ENCODE measurements at places on chromosomes 11 and 22.

- no peak for DNase-seq
Observed at GRCh38 chr11:93054881-93055280, 85.4 kb downstream of the MTNR1B start.

GRCh38 chr11:34263441-34264091, 94.2 kb downstream of the ABTB2 start:
- no peak for DNase-seq

DNA sequence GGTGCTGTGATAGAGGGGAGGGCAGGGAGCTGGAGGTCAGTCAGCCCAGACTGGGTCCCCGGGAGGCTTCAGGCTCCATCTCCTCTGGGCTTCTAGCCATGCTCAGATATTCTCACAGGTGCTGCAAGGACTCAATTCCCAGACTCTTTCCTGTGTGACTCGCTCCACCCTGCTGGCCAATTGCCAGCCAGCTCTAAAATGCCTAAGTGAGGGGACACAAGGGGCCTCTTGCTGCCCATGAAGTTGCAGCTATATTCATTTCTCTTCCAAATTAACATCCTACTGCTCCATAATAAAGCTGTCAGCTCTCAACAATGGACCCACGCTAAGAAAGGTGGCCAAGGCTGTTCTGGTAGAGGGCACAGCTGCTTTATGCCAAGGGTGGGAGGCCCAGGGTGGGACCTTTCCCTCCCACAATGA, 101.5 kb downstream of the PLEKHA7 start:
- no peak for DNase-seq

DNA sequence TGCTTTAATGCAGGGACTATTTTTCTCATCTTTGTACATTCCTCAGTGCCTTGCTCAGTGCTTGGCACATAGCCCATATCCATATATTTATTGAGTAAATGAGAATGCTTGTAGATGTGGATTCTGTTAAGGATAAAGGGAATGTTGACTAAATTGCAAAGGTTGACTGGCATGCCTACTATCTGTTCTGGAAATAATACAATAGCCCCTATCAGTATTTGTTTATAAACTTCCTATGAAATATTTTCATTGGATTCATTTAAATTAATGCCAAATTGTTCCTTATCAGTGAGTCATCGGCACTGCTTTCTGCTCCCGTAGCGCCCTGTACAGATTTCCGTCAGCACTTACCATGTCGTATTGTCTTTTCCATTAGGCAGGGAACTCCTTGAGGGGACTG, 8.0 kb downstream of the RNF121 start:
- no peak for DNase-seq

DNA sequence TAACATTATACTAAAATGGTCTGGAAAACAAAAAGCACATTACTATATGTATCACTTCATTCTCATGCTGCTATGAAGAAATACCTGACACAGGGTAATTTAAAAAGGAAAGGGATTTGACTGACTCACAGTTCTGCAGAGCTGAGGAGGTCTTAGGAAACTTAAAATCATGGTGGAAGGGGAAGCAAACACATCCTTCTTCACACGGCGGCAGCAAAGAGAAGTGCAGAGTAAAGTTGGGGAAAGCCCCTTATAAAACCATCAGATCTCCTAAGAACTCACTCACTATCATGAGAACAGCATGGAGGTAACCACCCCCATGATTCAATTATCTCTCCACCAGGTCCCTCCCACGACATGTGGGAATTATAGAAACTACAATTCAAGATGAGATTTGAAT, 60.0 kb downstream of the FAM181B start:
- no peak for DNase-seq

DNA sequence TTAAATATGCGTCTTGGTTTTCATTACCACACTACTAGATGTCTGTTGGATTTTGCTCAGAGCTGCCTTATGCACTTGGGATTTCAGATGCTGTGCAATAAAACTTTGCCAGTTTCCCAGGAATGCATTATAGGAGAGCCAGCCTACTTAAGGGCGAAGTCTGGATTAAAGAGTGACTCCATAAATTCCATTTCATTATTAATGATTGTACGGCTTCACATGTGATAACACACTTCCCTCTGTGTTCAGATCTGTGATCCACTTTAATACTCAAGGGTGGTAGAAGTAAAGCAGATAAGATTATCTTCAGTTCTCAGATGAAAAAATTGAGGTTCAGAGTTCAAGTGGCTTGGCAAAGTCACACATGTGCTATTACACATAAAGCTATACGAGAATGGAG, 110.2 kb downstream of the C11orf91 start:
- no peak for DNase-seq

- no peak for DNase-seq
Observed at GRCh38 chr11:134032501-134033091, 36.3 kb upstream of the JAM3 start.

GRCh38 chr22:22687638-22688500, 43.5 kb downstream of the GGTLC2 start:
- no peak for DNase-seq

- DNase-seq = no peak
Observed at GRCh38 chr11:33134276-33134675, 27.0 kb downstream of the CSTF3 start.

GRCh38 chr11:2512431-2513407, 67.9 kb downstream of the KCNQ1 start:
- DNase-seq = no peak

GRCh38 chr11:67054346-67054835, 2.3 kb upstream of the RHOD start:
- DNase-seq = no peak

DNA sequence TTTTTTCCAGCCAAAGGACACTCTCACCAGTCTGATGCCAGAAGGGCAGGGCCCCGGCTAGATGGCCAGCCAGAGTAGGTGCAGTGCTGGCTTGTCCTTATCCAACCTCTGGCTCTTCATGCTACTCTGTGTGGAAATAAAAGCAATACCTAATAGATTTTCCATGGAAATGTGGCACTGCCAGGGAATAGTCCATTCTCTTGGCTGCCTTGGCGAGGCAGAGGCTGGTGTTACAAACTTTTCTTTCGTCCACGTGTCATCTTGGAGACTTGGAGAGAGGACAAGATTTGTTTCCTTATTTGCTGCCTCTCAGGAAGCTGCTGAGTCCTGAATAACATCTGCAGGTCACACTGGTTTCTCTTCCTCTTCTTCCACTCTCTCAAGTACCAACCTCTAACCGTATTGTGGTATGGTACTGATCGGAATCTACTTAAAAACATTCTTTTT, 17.2 kb upstream of the C1QTNF4 start:
- DNase-seq = no peak

DNA sequence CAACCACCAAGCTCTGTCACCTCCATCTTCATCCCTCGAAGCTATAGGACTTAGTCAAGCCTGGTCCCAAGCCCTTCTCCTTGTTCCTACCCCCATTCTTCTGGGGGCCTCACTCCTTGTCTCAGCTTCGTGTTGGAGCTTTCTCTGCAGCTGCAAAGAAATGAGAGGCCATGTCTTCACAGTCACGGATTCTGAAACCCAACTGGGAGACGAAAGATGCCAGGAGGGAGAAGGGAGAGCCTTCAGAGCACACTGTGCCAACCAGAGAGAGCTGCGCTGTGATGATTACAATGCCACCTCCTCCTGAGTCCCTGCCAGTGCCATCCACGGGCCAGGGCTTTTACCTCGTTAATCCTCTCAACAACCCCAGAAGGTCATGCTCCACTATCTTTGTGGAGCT, 469.3 kb downstream of the TBC1D22A start:
- no peak for DNase-seq

GRCh38 chr11:83193315-83194280, at the start of gene ANKRD42:
Gene ANKRD42, plus strand, starts transcription at chr11:83193712. Its CDS starts 959 bp downstream, at chr11:83194671.
- peak; percentile 73 for DNase-seq

- DNase-seq = no peak
Observed at GRCh38 chr11:96620464-96621044, 230.7 kb downstream of the JRKL start.

DNA sequence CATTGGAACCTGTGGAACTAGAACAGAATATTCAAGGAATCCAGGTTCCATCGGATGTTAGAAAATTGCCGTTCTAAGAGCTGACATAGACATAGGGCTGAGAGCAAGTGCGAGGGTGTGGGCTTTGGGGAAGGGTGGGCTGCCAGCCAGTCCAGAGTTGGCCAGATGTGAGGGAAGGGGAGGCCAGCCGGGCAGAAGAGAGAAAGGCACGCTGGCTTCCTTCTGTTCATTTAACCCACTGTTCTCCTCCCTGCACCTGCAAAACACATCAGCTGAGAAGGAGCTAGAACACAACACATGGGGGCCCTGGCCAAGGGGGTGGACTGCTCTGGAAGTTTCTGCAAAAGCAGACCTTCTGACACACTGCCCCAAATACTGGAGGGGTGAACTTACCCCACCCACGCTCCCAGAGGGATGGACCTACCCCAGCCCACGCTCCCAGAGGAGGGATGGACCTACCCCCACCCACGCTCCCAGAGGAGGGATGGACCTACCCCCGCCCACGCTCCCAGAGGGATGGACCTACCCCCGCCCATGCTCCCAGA, 98.0 kb downstream of the SHANK2 start:
- no peak for DNase-seq

- DNase-seq = no peak
Observed at GRCh38 chr22:27915986-27916385, 3.1 kb downstream of the PITPNB start.

DNA sequence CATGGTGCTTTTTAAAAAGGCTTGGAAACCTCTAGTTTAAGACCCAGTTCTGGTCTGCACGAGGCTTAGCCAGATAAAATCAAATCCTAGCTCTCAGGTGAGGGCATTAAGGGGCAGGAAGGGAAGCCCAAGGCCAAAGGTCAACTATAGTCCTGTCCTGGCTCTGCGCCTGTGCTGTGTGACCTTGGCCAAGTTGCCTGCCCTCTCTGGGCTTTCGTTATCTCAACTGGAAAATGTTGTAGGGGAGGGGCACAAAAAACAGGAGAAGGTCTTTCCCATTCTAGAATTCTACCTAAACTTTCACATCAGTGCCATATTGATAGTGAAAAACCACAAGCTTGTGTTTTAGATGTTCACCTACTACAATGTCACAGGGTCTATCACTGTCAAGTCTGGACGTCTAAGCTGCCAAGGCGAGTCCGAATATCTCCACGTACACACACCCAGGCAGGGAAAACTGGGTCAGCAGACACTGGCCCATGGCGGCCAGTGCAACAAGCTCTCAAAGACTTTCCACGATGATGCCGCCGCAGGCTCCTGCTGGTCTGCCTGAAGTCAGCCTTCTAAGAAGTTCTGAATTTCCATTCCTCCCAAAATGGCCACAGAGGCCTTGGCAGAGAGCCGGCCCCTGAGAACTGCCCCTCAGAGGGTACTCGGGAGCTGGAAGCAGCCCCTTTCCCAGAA, 18.0 kb downstream of the MN1 start:
- DNase-seq = no peak

Measured in stimulated activated CD4-positive, alpha-beta T cell treated with anti-CD3 and anti-CD28 coated beads, Interleukin-4, amount 100 ng/mL, for 4 hours (primary cell).